Psoas muscle (tissue), 8 donors: ENCODE measurements at places on chromosomes 4 and X.

- no peak overlapping the region for H3K27ac ChIP-seq
- H3K36me3 ChIP-seq: no peaks in the 10 kb centered on the region
- no peak overlapping the region for H3K4me3 ChIP-seq
- DNase-seq: no peak
- H3K4me1 ChIP-seq: no peaks in the 10 kb centered on the region
Measured at GRCh38 chr4:91359041-91360031, 944.4 kb upstream of the GRID2 start.

DNA sequence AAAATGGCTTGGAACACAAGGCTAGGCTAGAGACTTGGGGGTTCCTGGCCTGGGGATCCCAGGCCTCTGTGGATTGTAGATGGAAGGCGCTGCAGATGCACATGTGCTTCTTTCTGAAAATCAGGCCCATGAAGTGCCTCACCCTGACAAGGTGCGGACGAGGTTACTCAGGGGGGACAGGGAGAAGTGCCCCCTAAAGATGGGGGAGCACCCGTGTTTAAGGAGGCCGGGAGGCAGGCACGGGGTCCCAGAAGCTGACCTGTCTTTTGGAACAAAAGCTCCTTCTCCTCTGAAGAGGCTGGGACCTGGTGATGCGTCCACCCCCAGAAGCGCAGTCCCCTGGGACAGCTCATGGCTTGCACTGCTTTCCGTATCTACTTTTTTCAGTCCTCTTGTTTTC is 2.4 kb downstream of the PDZD4 start:
- H3K36me3 ChIP-seq: no peaks in the 10 kb centered on the region
- H3K27me3 ChIP-seq: peaks cover 66% of the 10 kb centered on the region
- no peak for DNase-seq
- H3K4me3 ChIP-seq: no peak overlapping the region
- H3K27ac ChIP-seq: no peak overlapping the region
- H3K4me1 ChIP-seq: no peaks in the 10 kb centered on the region

DNA sequence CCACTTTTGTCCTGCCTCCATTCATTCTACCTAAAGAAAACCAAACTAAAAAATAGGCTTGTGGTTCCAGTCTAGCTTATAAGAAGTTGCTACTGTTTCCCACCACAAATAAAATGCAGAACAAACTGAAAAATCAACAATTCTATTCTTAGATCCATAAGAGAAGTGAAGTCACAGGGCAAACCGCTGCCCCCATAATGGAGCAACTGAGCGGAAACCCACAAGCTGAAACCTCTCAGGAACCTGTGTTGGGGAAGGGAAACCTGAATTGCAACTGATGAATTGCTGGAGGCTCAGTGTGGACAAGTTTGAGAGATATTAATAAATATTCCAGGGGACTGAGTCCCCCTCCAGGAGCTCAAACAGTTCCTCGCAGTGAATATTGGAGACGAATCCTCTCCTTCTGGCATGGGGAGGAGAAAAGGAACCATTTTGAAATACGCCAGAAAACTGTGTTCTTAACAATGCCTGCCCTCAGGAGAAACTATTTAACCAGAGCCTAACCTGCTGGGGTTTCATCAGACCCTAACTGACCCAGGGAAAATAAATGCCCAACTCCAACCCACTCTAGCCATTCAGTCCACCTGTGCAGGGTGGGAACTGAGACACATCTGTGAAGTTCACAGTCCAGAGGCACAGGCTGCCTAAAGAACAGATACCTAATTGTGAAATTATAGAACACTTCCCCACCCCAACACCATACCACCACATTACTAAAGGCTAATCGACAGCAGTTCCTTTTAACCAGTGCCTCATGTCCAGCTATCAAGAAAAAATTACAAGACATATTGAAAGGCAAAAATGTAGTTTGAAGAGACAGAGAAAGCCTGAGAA is 22.8 kb upstream of the SH3RF1 start:
- H3K36me3 ChIP-seq: no peaks in the 10 kb centered on the region
- no peaks in the 10 kb centered on the region for H3K4me1 ChIP-seq
- no peak overlapping the region for H3K27ac ChIP-seq

DNA sequence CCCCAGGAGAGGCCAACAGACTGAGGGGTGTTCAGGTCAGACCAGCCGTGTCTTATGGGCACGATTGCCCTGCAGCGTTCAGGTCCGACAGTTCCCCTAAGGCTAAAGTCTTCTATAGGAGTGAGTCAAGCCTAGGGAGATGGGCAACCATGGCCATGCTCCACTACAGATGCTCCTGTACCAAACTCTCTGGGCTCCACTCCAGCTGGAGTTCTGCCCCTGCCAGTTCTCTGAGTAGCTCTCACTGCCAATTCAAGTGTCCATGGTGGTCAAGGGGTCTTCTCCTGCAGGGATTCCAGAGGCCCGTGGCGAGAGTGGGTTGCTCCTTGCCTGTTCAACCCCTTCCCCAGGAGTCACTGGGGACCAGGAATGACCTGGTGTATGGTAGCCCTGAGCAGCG is 38.2 kb downstream of the BEX3 start:
- H3K27me3 ChIP-seq: no peaks in the 10 kb centered on the region
- no peak for DNase-seq
- no peaks in the 10 kb centered on the region for H3K36me3 ChIP-seq
- no peak overlapping the region for H3K27ac ChIP-seq
- no peak overlapping the region for H3K4me3 ChIP-seq
- no peaks in the 10 kb centered on the region for H3K4me1 ChIP-seq

DNA sequence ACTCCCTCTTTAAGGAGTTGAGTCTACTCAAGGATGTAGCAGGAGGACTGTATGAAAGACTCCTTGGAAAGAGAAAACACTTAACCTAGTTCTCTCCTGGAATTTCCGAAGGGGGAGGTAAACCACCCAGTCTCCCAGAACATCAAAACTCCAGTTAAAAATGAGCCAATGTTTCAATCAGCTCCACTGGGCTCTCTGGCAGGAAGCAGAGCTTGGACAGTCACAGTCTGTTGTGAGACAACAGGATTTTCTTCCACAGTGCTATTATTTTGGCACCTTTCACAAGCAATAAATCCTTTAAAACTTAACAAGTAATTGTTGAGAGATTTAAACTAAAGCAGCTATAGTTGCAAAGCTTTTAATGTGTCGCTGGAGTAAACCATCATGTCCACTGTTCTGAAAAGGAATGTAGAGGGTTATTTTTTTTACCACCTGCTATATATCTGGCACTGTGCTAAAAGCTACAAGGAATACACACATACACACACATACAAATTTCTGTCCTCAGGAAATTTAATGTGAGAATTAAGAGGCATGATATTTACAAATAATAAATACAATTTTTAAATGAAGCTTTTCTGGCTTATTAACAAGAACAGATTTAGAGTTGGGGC is 229.2 kb upstream of the INTU start:
- H3K27ac ChIP-seq: no peak overlapping the region
- H3K4me3 ChIP-seq: no peak overlapping the region
- H3K27me3 ChIP-seq: no peaks in the 10 kb centered on the region
- no peak for DNase-seq

DNA sequence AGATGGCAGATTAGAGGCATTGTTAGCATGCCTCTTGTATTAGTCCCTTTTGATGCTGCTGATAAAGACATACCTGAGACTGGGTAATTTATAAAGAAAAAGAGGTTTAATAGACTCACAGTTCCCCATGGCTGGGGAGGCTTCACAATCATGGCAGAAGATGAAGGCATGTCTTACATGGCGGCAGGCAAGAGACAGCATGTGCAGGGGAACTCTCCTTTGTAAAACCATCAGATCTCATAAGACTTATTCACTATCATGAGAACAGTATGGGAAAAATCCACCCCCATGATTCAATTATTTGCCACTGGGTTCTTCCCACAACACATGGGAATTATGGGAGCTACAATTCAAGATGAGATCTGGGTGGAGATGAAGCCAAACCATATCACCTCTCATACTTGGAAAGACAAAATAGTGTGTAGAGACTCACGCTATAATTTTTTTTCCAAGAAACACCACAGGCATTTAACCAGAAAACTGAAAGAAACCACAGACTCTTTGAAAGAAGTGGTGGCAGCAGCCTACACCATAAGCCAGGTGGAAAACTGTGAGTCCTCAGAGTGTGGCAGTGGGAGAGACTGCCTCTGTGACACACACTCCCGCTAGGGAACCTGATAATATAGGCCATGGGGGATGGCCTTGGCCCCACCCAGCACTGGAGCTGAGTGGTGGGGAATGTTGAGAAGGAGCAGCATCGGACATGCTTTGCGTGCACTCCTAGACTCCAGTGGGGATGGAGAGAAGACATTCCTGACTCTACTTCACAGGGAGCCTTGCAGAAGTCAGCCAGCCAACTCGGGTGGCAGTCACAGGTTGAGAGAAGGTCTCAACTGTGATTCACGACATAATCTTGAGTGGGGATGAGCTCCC is 51.5 kb downstream of the SLC2A9 start:
- no peaks in the 10 kb centered on the region for H3K36me3 ChIP-seq
- no peak overlapping the region for H3K27ac ChIP-seq
- H3K4me3 ChIP-seq: no peak overlapping the region
- H3K27me3 ChIP-seq: no peaks in the 10 kb centered on the region

DNA sequence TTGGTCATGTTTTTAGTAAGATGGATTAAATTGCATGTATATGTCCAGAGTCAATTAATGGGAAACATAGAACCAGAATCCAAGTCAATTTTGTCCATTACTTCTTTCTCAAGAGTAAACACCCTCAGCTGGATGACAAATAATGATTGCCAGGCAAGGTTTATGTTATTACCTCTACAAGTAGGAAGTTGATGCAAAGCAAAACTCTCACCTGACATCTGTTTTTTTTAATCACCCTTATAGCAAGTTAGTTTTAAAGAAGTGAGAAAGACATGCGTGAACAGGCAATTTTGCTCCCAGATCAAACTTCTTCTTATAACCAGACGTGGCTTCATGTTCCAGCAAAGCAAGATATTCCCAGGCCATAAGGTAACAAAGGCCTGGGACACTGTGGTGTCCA is 348.5 kb upstream of the FTHL17 start:
- no peak overlapping the region for H3K27ac ChIP-seq
- H3K27me3 ChIP-seq: no peaks in the 10 kb centered on the region
- no peaks in the 10 kb centered on the region for H3K36me3 ChIP-seq
- no peak for DNase-seq

GRCh38 chr4:2359591-2360395 is 58.7 kb downstream of the ZFYVE28 start:
- peaks cover 19% of the 10 kb centered on the region for H3K4me1 ChIP-seq
- no peaks in the 10 kb centered on the region for H3K27me3 ChIP-seq
- H3K36me3 ChIP-seq: no peaks in the 10 kb centered on the region
- H3K4me3 ChIP-seq: no peak overlapping the region
- H3K27ac ChIP-seq: no peak overlapping the region

DNA sequence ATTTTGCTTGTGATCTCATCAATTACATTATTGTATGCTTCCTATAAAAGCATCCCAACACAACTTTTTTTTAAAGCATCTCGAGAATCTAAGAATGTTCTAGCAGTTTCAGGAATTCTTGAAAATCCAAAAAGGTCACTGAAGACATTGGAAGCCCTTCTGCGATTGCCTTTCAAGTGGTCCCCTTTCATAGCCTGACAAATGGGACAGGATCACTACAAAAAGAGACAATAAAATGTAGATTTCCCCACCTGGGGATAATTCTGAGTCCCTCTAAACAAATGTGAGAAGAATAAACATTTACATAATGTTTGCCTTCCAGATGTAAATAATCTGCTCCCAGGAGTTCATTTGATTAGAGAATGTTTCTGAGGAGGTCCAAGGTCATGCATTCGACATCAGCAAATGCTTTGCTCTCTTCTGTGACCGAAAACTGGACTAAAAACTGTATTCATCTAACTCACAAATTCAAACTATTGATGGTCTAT is 116.0 kb downstream of the COL25A1 start:
- peaks cover 4% of the 10 kb centered on the region for H3K4me1 ChIP-seq
- no peak for DNase-seq
- H3K4me3 ChIP-seq: no peak overlapping the region
- H3K27me3 ChIP-seq: no peaks in the 10 kb centered on the region
- H3K27ac ChIP-seq: no peak overlapping the region
- H3K36me3 ChIP-seq: no peaks in the 10 kb centered on the region

GRCh38 chr4:8765631-8766590 is 105.7 kb downstream of the HMX1 start:
- no peak overlapping the region for H3K4me3 ChIP-seq
- no peak overlapping the region for H3K27ac ChIP-seq
- peak; percentile 17 for DNase-seq
- no peaks in the 10 kb centered on the region for H3K36me3 ChIP-seq

DNA sequence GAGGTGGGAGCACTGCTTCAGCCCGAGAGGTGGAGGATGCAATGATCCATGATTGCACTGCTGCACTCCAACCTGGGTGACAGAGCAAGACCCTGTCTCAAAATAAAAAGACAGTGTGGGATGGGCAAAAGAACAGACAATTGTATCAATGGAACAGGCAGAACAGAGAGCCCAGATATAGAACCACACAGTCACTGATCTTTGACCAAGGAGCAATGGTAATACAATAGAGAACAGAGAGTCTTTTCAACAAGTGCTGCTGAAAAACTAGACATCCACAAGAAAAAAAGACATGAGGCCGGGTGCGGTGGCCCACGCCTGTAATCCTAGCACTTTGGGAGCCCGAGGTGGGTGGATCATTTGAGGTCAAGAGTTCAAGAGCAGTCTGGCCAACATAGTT is 5.9 kb downstream of the FAM53A start:
- H3K27me3 ChIP-seq: no peaks in the 10 kb centered on the region
- H3K4me1 ChIP-seq: no peaks in the 10 kb centered on the region
- no peak for DNase-seq
- H3K4me3 ChIP-seq: no peak overlapping the region
- H3K36me3 ChIP-seq: no peaks in the 10 kb centered on the region

DNA sequence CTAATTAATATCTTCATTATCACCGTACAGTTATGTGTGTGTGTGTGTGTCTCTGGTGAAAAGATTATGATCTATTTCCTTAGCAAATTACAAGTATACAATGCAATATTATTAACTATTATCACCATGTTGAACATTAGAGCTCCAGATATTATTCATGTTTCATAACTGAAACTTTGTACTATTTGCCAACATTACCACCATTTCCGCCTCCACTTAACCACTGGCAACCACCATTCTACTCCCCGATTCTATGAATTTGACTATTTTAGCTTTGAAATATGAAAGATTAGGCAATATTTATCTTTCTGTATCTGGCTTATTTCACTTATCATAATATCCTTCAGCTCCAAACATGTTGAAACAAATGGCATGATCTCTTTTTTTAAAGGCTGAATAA is 717.9 kb downstream of the ARAP2 start:
- DNase-seq: no peak

- H3K4me3 ChIP-seq: no peak overlapping the region
- H3K4me1 ChIP-seq: no peaks in the 10 kb centered on the region
- H3K27ac ChIP-seq: no peak overlapping the region
Measured at GRCh38 chr4:116590648-116591047, 494.7 kb downstream of the TRAM1L1 start.

GRCh38 chrX:148203531-148203930 is 222.4 kb downstream of the FMR1NB start:
- H3K27me3 ChIP-seq: no peaks in the 10 kb centered on the region
- H3K4me3 ChIP-seq: no peak overlapping the region
- no peaks in the 10 kb centered on the region for H3K36me3 ChIP-seq
- no peaks in the 10 kb centered on the region for H3K4me1 ChIP-seq

GRCh38 chr4:5956285-5957021 is 61.8 kb downstream of the C4orf50 start:
- peak; percentile 63 for DNase-seq
- H3K27ac ChIP-seq: no peak overlapping the region
- no peaks in the 10 kb centered on the region for H3K36me3 ChIP-seq
- peaks cover 2% of the 10 kb centered on the region for H3K27me3 ChIP-seq
- H3K4me1 ChIP-seq: no peaks in the 10 kb centered on the region
